Iris pigment epithelial cell (primary cell): ENCODE measurements at places on chromosomes 5 and 9.

DNA sequence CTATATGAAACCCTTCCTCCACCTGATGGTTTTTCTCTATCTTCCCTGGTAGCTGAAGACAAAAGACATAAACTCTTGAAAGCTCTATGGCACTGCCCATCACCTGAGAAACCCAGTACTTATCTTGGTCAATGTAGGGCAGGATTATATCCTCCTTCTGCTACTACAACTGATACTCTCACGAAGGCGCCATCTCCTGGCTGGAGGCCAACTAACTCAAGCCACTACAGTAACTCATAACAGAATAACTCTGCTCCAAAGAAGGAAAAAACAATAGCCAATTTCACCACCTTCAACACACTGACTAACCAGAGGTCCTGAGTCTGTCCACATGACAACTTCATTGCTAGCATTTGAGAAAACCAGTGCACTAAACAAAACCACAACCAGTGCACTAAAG is 409.2 kb downstream of the CETN3 start:
- no peak for DNase-seq

- no peak for DNase-seq
Measured at GRCh38 chr5:2256691-2257280, 374.1 kb upstream of the IRX4 start.

GRCh38 chr5:78785454-78785853 is 136.9 kb upstream of the LHFPL2 start:
- no peak for DNase-seq

DNA sequence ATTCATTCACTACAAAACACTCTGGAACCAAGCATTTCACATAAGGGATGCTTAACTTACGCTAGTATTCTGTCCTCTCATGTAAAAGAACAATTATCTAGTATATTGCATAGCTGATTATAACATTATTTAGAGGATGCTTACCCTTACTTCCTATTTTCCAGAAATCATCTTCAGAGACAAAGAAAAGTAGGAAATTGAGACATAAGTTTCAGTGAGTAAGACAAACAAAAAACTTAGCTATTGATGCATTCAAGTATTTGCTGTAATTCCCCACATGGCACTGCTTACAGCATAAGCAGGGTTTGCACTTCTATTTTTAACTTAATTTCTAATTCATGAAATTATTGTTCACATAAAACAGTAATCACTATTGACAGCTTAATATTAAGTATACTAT is 104.8 kb upstream of the SREK1 start:
- no peak for DNase-seq

GRCh38 chr5:96876292-96876850 is at the start of gene ERAP2:
Gene ERAP2, plus strand, starts transcription at chr5:96876500. Its CDS starts 3,186 bp downstream, at chr5:96879686.
- peak; percentile 67 for DNase-seq

- no peak for DNase-seq
Measured at GRCh38 chr5:81906086-81906485, 65.7 kb upstream of the ATG10 start.

GRCh38 chr5:96986450-96986849 is 50.6 kb downstream of the LNPEP start:
- no peak for DNase-seq

GRCh38 chr5:1360861-1361260 is 16.0 kb upstream of the CLPTM1L start:
- DNase-seq, result no peak
